ENCODE measurements at places on chromosomes 13 and 19.

DNA sequence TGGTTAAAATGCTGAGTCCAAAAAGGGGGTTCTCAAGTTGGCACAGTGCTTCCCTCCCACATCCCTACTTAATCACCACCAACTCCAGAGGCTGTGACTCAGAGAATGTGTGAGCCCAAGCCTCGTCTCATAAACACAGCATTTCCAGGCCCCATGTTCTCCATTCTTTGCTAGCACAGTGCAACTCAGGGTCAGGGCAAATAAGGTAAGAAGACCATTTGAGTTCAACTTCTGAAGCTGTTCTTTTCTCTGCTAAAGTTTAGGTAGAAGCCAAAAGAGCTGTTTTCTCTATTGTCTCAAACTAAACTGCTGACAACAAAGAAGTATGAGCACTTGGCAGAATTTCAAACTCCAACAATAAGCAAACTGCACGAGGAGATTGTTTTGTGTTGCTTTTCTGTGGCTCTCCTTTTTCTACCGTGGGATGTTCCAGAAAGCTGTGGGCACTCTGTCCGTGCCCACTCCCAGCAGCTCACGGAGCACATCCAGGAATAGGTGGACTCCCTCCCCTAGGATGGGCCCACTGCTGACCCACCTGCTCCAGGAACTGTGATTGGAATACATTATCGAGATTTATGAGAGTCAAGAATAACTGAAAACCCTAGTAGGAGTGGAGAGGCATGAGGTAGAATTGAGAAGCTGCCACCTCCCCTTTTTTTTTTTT lies 494.3 kb downstream of the COG6 start:
- peak; percentile 71 for DNase-seq

- DNase-seq, result no peak
Measured at GRCh38 chr19:46126086-46126580, 1.6 kb upstream of the IGFL3 start.

GRCh38 chr19:27860309-27860934 lies 1352.5 kb downstream of the UQCRFS1 start:
- no peak for DNase-seq

DNA sequence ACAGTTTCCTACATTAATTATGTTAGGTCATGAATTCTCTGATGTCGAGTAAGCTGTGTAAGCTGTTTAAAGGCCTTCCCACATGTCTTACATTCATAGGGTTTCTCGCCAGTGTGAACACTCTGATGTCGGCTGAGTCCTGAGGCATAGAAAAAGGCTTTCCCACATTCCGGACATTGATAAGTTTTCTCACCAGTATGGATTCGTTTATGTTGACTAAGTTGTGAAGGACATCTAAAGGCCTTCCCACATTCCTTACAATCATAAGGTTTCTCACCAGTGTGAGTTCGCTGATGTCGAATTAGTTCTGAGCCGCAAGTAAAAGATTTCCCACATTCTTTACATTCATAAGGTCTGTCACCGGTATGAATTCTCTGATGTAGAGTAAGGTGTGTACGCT lies 24.9 kb downstream of the ZNF850 start:
- DNase-seq, result no peak

DNA sequence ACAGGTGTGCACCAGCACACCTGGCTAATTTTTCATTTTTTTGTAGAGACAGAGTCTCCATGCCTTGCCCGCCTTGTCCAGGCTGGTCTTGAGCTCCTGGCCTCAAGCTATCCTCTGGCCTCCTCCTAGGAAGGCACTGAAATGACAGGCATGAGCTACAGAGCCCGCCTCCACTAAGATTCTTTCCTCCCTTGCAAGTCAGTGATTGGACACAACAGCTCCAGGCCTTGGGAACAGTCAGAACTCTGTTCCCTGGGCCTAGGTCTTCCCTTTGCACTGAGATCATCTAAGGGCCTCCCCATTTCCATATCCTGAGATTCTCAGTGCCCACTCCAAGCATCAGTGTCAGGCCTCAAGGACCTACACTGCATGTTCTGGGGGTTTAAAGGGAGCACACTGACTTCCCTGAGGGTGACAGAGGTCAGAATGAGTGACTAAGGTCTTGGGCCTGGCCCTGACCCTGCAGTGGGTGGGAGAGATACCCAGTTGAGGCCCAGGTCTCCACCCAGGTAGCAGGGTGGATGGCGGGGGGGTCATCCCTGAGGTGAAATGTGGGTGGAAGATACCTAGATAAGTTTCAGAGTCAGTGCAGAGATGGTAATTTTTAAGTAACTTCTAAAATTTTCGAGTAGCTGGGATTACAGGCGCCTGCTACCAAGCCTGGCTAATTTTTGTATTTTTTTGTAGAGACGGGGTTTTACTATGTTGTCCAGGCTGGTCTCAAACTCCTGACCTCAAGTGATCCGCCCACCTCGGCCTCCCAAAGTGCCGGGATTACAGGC lies 17.3 kb upstream of the ERCC1 start:
- peak; percentile 53 for DNase-seq

GRCh38 chr19:19335408-19336158 lies 15.0 kb downstream of the MAU2 start:
- no peak for DNase-seq

DNA sequence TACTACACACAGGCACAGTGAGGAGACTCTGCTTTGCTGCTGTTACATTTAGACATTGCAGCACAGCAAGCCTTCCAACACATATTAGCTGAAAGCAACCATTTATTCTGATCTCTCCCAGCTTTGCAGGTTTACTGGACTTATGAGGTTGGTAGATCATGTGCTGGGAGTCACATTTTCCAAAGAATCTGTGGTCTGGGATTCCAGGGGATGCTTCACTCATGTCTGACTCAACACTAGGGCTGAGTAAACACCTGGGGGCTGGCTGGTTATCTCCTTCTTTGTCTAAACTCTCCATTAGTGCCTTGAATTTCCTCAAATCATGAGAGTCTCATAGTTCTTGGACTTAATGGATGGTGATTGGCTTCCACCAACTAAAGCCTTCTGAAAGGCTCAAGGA lies 5.4 kb upstream of the LGALS13 start:
- DNase-seq, result peak; percentile 10

DNA sequence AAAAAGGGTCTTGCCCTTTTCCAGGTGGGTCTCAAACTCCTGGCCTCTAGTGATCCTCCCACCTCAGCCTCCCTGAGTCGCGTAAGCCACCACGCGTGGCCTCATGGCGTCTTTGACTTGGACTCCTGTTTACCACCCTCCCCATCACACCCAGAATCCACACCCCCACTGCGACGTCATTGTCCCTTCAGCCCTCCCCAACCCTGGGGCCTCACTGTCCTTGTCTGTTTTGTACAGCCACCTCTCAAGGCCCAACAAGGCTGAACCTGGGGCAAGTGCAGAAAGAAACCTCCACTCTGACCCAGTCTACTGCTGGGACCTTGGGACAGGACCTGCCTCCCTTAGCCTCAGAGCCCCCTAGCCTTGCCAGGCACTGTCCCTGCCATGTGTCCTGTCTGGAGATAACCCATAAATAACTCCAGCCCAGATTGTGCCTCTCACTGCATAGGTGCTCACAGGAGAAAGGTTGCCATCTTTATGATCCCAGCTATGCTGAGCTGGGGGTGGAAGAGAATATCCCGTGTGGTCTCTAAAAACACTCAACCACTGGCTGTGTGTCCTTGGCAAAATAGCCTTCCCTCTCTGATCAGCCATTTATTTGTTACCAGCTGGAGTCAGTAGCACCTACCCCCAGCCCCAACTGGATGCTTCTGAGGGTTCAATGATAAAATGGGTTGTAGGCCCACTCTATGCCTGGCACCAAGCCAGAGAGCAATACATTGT lies 1.8 kb upstream of the IFI30 start:
- DNase-seq, result no peak

- no peak for DNase-seq
Measured at GRCh38 chr13:112219740-112220139, 152.8 kb downstream of the SOX1 start.

- DNase-seq, result no peak
Measured at GRCh38 chr19:8393871-8394250, 3.7 kb downstream of the RAB11B start.

DNA sequence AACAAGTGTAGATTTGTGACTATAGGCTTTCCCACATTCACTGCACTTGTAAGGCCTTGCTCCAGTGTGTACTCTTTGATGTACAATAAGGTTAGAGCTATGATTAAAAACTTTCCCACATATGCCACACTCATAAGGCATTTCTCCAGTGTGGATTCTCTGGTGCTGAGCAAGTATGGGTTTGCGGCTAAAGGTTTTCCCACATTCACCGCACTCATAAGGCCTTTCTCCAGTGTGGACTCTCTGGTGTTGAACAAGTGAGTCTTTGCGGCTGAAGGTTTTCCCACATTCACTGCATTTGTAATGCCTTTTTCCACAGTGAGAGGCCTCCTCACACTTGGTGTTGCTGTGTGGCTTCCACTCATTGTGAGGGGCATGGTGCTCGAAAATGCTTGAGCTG lies 3.7 kb downstream of the ZNF772 start:
- DNase-seq, result no peak

- DNase-seq, result peak; percentile 25
Measured at GRCh38 chr13:24984134-24984533, 111.8 kb upstream of the PABPC3 start.

DNA sequence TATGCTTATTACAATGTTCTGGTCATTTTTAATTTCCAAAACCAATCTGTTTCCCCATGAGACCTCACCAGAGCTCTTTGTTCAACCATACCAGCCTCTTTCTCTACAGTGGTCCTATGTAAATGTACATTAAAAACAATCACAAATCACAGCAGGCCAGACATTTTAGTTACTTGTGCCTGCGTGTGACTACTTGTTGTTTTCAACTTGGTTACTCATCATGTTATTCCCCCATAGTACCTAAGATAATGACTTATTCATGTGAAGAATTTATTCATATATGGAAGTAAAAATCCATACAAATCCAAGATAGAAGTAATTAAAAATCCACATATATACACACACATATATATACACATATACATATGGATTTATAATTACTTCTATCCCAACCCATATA lies 379.6 kb downstream of the SLITRK6 start:
- DNase-seq, result no peak

GRCh38 chr13:71935166-71935840 lies 68.3 kb upstream of the DACH1 start:
- DNase-seq, result no peak

DNA sequence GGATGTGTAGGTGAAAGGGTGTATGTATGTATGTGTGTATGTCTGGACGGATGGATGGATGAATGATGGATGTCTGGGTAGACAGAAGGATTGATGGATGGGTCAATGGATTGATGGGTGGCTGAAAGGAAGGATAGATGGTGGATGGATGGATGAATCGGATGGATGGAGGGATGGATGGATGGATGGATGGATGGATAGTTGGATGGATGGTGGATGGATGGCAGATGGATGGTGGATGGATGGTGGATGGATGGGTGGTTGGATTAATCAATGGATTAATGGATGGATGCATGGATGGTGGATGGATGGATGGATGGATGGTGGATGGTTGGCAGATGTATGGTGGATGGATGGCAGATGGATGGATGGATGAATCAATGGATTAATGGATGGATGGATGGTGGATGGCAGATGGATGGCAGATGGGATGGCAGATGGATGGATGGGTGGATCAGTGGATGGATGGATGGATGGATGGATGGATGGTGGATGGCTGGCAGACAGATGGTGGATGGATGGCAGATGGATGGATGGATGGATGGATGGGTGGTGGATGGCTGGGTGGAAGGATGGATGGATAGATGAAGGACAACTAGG lies 16.5 kb upstream of the PPP5C start:
- no peak for DNase-seq

- DNase-seq, result no peak
Measured at GRCh38 chr13:74202129-74202813, 68.1 kb upstream of the KLF12 start.

DNA sequence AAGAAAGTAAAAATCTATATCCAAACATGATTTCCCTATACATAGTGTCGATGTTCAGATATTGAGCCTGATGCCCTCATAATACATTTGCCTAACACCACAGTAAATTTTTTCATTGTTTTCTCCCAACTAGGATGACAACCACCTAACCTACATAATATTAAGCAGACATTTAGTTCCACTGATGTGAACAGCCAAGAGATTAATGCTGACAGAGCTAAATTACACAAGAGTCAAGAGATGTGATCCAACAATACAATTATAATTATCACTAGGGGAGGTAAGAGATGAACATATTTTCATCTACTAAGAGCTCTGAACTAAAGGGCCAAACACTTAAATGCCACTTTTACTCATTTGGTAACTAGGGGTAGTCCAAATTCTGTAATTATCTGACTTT lies 145.9 kb downstream of the DACH1 start:
- no peak for DNase-seq

DNA sequence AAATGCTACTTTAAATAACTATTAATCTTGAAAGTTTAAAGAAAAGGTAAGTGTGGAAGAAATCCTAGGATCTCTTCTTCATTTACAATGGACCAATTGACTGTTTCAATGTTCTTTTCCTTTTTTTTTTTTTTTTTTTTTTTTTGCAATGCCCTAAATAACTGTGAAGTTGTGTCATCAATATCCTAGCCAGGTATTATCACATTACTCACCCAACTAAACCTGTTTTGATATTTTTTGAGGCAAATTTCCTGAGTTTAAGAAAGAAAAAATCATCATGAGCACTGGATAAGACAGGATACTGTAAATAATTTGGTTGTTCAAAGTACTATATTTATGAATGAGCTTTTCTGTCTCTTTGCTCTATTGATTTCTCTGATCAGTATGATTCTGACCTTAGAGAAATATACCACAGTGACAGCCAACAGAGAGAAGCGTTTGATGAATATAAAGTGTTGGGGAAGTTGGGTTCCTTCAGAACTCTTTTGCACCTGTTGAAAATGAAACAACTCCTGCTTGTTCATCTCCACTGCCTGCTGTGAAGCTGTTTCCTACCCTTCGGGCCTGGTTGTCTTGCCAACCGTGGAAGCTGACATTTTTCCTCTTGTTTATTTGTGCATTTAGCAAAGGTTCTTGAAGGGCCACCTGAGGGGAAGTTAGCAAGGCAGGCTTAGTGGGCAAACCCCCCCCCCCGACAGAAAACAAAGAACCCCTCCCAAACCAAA lies 1220.5 kb upstream of the SLC10A2 start:
- peak; percentile 70 for DNase-seq

DNA sequence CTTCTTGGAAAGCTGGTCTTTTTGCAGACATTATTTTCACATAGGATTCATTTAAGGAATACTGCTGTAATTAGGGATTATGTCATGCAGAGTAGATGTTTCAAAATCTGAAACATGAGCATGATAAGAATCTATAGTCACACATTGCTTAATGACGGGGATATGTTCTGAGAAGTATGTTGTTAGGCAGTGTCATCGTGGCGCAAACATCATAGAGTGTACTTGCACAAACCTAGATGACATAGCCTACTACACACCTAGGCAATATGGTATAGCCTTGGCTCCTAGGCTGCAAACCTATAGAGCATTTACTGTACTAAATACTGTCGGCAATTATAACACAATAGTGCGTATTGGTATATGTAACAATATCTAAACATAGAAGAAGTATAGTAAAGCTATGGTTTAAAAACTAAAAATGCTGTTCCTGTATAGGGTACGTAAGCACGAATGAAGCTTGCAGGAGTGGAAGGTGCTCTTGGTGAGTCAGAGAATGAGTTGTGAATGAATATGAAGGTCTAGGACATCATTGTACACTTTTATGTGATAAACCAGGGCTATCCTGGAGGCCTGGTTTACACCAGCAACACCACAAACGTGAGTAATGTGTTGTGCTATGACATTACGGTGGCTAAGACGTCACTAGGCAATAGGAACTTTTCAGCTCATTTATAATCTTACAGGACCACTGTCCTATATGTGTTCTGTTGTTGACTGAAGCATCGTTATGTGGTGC lies 283.1 kb downstream of the MTUS2 start:
- no peak for DNase-seq

- no peak for DNase-seq
Measured at GRCh38 chr19:48913114-48913889, 13.2 kb downstream of the NUCB1 start.

- peak; percentile 92 for DNase-seq
Measured at GRCh38 chr13:113837560-113838355, 26.1 kb downstream of the GAS6 start.

Measured in kidney tubule cell (primary cell).